HL-60 (cell line): ENCODE measurements at places on chromosomes 3 and 15.
A peak's percentile ranks its signal among the peaks of the same experiment; 100 is the strongest.

- DNase-seq: no peak
Measured at GRCh38 chr3:169008776-169009358, 654.6 kb downstream of the MECOM start.

- DNase-seq: no peak
Measured at GRCh38 chr15:92645051-92645631, 10.4 kb downstream of the FAM174B start.

DNA sequence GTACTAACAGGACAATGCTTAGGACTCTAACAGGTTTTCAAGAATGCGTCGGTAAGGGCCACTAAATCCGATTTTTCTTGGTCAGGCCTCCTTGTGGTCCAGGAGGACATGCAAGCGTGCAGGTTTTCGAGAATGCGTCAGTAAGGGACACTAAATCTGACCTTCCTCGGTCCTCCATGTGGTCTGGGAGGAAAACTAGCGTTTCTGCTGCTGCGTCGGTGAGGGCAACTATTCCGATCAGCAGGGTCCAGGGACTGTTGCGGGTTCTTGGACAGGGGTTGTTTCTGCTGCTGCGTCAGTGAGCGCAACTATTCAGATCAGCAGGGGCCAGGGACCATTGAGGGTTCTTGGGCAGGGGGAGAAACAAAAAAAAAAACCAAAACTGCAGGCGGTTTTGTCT lies 7.8 kb upstream of the UBP1 start:
- no peak for DNase-seq

GRCh38 chr3:34419801-34420200 lies 621.4 kb downstream of the PDCD6IP start:
- DNase-seq: no peak

GRCh38 chr3:146468234-146468633 lies 1.1 kb downstream of the PLSCR2 start:
- no peak for DNase-seq

DNA sequence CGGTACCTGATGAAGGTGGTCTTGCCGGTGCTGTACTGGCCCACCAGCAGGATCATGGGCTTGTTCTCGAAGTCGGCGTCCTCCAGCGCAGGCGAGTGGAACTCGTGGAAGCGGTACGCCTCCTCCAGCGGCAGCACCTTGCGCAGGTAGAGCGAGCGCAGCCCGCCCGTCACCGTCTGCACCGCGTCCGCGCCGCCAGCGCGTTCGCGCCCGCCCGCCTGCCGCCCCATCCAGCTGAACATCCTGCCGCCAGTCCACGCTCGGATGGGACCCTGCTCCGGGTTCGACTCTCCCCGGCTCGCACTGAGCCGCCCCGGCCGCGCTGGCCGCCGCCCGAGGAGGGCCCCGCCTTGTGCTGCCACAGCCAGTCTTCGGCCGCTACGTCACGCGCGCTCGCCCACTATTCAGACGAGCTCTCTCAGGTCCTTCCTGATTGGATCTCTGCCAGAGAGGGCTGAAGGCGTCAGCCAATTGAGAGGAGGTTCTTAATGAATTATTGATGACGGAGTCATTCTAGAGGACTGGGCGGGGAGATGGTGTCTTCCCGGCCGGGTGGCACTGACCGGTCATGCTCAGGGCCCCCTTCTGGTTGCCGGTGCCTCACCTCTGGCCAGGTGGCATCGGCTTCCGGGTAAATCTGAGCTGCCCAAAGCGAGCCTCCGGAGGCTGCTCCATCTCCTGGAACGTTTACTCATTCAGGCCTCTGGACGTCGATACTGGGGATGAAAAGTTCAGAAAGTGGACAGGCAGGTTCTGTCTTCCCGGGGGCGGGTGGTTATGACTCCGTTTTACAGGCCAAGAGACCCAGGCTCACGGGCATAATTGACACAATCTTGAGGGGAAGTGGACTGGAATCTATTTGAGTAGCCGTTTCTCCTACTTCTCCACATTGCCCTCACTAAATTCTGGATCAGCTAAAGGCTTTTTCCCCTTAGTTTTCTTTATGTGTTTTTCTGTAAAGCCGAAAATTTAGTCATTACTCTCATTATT lies at the start of gene EHD4:
EHD4 (minus strand) TSS at position 305 of the 990 bp plus-strand sequence; CDS start at position 242, 63 bp downstream.
- DNase-seq: peak; percentile 99

- DNase-seq: no peak
Measured at GRCh38 chr3:130389743-130390478, 44.4 kb downstream of the COL6A5 start.

- no peak for DNase-seq
Measured at GRCh38 chr3:98874602-98875249, 26.8 kb downstream of the DCBLD2 start.

DNA sequence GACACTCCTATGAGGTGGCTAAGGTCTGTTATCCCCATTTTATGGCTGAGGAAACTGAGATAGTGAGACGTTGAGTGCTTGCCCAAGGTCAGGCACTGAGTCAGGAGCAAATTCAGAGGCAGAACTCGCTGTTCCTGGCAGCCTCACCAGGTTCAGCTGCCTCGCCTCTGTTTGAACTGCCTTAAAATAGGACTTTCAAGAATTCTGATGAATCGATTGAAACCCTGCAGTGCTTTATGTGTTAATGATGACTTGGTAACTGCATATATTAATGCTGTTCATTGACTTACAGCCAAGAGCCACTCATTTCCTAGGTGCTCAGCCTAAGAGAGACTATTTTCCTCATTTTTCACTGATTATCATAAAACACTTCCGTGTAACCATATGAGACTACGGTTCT lies 79.5 kb upstream of the BHLHE40 start:
- DNase-seq: no peak

GRCh38 chr3:80297720-80298119 lies 529.9 kb upstream of the ROBO1 start:
- no peak for DNase-seq

- no peak for DNase-seq
Measured at GRCh38 chr3:134388788-134389485, 14.7 kb upstream of the AMOTL2 start.

DNA sequence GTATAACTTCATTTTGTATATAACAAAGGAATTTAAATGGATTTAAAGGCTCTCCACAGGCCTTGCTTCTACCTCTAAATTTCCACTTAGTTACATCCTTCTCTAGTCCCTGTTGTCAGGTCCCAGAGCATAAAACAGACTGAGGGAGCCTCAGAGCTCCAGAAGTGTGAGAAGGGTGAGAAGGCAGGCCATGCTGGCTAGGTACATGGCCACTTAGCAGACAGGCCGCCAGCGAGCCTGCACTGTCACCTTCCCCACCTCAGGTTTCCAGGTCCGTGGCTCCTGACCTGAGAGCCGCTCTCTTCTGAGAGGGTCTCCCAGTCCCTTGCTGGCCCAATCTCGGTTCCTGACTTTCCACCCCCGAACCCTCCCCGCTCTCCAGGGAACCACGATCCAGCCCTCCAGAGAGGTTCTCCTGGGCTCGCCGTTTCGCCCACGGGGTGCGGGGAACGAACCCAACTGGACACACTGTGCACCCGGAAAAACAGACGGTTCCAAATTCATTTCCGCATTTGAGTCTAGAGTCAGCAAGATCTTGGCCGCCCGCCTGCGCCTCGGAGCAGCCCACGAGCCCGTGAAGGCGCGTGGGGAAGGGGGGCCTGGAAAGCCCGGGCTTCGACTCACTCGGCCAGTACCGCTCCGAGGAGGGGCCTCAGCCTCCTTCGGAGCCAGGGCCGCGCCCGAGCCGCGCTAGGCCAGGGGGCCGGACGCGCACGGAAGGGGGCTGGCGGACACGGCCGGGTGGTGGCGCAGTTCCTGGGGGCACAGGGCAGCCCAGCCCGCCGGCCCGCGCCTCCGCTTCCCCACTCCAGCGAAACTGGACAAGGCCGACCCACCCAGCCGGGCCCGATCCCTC lies 16.7 kb upstream of the SOX2 start:
- no peak for DNase-seq

- no peak for DNase-seq
Measured at GRCh38 chr3:50352781-50353180, 2.1 kb downstream of the CYB561D2 start.

GRCh38 chr3:98780343-98780742 lies 17.2 kb downstream of the ST3GAL6 start:
- no peak for DNase-seq

DNA sequence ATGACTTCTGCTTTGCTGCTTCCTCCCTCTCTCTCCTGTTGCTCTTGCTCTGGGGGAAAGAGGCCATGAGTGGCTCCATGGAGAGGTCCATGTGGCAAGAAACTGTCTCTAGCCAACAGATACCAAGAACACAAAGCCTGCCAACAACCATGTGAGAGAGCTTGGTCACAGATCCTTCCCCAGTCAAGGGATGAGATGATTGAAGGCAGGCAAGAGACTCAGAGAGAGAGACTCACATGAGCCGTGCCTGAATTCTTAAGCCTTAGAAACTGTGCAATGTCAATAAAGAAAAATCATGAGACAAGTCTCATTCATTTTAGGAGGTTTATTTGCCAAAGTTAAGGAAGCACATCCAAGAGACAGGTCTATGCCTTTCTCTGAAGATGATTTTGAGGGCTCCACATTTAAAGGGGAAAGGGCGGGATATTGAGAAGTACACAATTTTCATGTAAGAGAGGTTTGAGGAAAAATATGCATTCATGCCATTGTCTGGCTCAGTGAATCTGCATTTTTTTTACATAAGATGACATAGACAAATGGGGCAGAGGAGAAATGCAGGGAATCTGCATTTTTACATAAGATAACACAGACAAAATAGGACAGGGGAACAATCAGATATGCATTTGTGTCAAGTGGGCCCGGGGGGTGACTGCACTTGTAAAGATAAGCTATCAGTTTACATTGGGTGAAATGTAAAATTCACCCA lies 59.5 kb upstream of the SUCLG2 start:
- DNase-seq: peak; percentile 39

DNA sequence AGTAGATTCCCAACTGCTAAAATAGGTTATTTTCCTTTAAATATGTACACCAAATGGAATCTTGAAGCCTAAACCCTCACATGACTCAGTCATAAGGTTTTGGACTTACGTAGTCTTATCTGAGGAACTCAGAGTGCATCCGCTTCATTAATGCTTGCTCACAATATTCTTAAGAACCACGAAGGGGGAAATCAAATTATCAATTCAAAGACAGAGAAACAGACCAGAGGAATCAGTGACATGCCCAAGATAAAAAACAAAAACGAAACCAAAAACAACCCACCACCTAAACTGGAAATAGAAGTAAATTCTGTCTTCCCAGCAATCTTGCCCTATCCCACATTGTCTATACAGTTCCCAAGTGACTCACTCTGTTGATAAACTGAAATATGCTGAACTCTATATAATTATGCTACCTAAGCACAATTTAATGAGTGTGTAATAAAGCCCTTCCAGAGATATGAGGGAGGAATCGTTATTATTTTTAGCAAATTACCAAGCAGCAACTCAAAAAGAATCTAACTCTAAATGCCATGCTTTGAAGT lies 135.4 kb upstream of the CBLB start:
- no peak for DNase-seq

DNA sequence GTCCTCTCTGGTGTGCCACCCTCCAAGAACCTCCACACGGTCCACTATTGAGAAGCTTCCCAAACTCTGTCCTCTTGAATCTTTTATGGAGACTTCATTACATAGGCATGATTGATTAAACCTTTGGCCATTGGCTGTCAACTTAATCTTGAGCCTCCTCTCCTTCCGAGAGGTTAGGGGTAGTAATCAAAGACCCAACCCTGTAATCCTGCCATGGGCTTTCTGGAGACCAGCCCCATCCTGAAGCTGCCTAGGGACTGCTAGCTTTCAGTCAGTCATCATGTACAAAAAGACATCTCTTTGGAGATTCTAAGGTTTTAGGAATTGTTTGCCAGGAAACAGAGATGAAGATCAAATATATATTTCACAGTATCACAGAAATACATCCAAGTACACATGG lies 37.0 kb downstream of the APH1B start:
- no peak for DNase-seq

DNA sequence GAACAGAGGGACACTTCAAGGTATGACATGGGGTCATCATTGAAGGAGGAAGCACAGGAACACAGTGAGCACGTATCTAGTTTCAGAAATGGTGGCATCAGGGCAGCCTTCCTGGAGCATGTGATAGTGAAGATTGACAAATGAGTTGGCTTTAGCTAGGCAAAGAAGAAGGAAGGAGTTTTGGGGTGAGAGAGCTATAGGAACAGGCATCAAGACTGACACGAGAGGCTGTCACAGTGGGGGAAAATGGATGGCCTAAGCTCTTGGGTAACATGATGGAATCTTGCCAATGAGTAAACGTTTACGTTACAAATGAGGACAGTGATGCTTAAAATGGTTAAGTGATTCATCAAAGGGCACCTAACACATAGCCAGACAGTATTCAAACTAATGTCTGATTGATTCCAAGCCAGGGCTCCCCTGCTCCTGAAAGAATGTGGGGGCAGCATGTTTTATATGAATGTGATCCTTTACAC lies 23.1 kb upstream of the GPR171 start:
- peak; percentile 87 for DNase-seq

- no peak for DNase-seq
Measured at GRCh38 chr15:96230526-96231181, 99.8 kb upstream of the NR2F2 start.

DNA sequence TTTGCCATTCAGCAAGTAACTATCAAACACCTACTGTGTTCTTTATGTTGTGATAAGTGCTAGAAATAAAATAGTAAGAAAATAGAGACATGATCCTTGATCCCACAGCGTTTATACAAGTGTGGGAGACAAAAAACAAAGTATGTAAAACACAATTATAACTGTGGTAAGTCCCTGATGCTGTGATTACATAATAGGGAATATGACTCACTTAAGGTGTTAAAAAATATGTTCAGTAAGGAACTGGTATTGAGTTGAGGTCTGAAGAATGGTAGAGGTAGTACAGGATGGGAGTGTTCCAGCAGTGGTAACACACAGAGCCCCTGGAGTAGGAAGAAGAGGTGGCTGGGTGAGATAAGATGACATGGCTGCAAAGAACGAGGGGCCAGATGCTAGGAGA lies 132.1 kb upstream of the TMC3 start:
- no peak for DNase-seq

DNA sequence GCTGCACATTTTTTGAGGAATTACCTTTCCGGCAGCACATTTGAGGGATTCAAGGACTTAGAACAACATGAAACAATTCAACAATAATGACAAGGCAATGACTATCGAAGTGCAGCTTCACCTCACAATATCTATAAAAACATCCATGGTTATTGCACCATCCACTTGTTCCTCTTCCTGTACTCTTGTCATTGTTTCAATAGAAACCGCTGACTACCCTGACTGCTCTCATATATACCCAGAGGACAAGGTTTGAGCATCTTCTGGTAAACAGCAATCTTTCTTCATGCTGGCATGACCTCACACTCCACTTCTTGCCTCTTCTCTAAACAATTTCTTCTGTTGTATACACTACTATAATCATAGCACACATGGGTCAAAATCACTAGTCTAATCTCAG lies 864.9 kb downstream of the FHIT start:
- peak; percentile 70 for DNase-seq

- DNase-seq: peak; percentile 89
Measured at GRCh38 chr15:40104865-40105516, 3.7 kb downstream of the BMF start.

- no peak for DNase-seq
Measured at GRCh38 chr3:129503471-129504291, 24.8 kb upstream of the RHO start.

- DNase-seq: no peak
Measured at GRCh38 chr3:150765949-150766720, 3.2 kb upstream of the SIAH2 start.

GRCh38 chr3:14329116-14329830 lies 73.1 kb upstream of the SLC6A6 start:
- DNase-seq: peak; percentile 65
